Stimulated activated CD4-positive, alpha-beta T cell treated with anti-CD3 and anti-CD28 coated beads, Interleukin-15, amount 100 ng/mL, for 1 hour (primary cell): ENCODE measurements at places on chromosomes 4 and X.

- DNase-seq: no peak
These were observed 99.0 kb upstream of the DDX3X start for GRCh38 chrX:41234962-41235361.

DNA sequence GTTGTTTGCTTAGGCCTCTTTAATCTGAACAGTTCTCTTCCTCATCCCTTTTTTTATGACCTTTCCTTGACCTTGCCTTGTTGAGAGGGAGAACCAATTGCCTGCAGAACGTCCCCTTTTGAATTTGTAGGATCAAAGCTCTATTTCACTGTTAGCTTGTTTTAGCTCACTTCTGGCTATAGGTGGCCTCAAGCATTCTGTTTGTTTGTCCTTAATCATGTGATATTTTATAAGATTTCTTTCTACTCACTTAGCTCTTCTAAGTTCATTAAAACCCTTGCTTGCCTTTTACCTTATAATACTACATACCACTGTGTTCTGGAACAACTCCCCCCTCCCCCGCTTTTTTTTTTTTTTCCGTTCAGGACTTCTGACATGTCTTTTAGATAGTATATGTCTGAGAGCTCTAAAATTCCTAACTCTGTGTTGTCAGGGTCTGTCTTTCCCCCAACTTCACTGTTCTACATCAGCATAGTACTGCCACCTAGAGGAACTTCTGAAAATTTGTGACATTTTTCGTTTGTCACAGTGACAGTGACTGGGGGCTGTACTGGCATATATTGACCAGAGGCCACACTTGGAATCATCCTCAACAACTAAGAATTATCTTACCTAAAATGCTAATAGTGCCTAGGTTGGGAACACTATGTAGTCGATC lies 128.5 kb downstream of the LARP7 start:
- DNase-seq: no peak

DNA sequence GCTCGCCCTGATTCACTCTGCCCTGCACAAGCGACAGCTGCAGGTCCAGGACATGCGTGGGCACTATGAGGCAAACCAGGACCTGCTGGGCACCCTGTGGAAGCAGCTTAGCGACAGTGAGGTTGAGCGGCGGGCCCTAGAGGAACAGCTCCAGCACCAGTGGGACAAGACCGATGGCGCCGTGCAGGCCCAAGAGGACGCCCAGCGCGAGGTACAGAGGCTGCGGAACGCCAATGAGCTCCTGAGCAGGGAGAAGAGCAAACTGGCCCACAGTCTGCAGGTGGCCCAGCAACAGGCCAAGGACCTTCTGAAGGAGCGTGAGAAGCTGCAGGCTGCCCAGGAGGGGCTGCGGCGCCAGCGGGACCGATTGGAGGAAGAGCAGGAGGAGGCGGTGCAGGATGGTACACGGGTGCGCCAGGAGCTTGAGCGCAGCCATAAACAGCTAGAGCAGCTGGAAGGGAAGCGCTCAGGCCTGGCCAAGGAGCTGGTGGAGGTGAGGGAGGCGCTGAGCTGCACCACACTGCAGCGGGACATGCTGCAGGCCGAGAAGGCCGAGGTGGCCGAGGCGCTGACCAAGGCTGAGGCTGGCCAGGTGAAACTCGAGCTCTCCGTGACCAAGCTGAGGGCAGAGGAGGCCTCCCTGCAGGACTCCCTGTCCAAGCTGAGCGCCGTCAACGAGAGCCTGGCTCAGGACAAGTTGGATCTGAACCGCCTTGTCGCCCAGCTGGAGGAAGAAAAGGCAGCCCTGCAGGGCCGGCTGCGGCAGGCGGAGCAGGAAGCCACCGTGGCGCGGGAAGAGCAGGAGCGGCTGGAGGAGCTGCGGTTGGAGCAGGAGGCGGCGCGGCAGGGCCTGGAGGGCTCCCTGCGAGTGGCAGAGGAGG lies 12.8 kb downstream of the SMIM10L2A start:
- DNase-seq: no peak

DNA sequence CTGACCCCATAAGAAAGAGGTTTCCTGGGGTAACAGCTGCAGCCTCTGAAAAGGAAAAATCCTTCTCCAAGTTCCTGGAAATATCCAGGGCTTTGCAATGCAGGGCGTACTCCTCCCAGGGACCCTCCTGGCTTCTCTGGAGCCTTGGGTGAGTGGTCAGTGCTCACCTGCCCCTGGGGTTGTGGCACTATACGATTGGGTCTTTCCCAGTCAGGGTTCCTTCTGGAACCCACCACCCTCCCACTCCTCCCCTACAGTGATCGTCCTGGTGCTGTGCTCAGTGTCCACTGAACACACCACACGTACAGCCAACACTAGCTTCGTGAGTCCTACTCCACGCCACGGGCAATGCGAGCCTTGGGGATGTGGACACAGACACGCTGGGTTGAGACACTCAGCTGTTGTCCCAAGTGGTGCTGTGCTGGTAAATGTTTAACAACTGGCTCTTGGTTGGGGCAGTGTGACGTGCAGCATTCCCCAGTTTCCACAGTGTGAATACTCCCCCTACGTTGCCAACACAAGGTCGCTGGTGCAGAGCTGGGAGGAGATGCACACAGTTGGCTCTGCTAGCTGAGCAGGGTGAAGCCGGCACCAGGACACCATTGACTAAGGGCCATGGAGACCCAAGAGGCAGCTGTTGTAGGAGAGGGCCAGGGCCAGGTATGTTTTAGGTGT lies 65.4 kb downstream of the HTRA3 start:
- no peak for DNase-seq

- no peak for DNase-seq
These were observed 56.7 kb upstream of the TBC1D9 start for GRCh38 chr4:140812916-140813315.

DNA sequence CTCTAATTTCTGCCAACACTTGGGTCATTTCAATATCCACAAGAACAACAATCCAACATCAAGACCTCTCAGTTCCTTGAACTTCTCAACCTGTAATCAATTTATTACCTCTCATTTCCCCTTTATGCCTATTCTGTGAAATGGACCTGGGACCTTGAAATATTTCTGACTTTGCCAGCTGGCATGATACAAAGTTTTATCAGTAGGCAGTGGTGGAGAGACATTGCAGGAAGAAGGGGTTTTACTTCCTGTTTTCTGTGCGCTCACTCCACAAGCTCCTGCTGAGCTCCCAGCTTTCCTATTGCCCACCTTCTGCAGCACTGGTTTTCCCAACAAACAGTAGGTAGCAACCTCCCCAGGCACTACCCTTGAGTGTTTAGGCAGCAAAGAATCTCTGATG lies 3.5 kb upstream of the ARHGEF6 start:
- no peak for DNase-seq

DNA sequence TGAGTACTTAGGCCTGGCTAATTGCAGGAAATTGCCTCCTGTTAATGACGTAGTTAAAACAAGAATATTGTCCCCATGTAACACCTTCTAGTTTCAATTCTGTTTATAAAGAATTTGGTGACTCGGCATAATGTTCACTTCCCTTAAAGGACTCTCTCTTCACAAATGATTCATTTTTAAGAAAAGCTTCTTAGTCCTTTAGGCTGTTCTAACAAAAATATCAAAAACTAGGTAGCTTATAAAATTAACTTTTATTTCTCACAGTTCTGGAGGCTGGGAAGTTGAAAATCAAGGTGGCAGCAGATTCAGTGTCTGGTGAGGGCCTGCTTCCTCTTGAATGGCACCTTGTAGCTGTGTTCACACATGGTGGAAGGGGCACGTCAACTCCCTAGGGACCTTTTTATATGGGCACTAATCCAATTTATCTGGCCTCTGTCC lies 23.8 kb downstream of the COL25A1 start:
- DNase-seq: no peak

- DNase-seq: no peak
These were observed 85.1 kb downstream of the SLC2A9 start for GRCh38 chr4:9936129-9936644.

DNA sequence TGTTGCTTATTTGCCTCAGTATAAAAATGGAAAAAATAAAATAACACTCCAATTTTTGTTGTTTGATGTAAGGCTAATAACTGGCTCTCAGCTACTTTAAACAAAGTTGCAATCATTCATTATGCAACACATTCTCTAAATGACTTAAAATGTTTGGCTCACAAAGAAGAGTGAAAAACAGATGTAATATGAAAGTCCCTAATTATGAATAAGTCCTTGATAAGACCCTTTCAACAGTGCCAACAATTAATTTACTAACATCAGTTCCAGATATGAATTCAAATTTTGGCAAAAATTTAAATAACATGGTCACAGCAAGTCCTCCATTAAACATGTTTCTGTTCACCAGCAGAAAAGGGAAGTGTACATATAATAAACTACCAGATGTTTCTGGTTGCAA lies 69.8 kb downstream of the PAPSS1 start:
- DNase-seq: no peak

DNA sequence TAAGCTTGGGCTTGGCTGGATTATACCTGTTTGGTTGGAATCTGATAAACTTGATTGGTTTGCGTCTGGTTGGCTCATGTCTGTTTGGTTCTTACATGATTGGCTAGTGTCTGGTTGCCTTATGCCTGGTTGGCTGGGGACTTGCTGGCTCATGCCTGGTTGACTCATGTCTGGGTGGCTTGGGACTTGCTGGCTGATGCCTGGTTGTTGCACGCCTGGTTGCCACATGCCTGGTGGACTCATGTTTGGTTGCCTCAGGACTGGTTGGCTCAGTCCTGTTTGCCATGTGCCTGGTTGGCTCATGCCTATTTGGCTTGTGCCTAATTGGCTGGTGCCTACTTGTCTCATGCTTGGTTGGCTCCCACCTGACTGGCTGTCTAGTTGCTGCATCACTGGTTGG lies 104.5 kb downstream of the APOOL start:
- no peak for DNase-seq

GRCh38 chr4:139465922-139466321 lies 12.0 kb downstream of the RAB33B start:
- DNase-seq: no peak

DNA sequence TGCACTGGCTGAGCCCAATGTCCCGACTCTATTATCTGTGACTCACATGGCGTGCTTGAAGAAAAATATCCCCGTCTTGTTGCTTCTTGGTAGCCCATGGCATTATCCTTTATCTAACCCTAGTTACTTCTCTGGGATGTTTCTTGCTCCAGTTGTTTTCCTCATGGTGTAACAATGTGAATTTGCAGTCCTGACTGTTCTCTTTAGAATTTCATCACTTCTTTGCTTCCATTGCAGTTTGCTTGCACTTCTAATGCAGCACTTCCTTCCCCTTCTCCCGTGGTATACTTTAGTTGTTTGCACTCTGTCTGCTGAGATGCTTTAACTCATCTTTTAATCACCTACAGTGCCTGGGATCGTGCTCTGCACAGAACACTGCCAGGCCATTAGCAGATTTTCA lies 126.9 kb downstream of the MAML3 start:
- DNase-seq: no peak

DNA sequence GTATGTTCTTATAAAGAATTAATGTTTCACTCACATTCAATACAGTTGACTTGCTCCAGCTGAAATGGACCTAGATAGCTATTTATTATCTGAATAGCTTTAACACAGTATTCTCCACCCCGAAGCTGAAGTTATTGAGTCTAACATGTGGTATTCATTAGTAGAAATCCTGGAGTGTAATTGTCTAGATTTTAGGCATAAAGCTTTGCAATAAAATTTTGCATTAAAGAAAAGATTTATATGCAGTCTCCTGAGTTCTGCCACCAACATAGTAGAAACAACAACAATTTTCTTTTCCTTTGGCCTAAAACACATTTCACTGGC lies 90.2 kb upstream of the DCLK2 start:
- DNase-seq: no peak

GRCh38 chr4:112910109-112910736 lies 139.2 kb upstream of the ANK2 start:
- DNase-seq: no peak
